ENCODE measurements at places on chromosomes 2 and 18.
A peak's percentile ranks its signal among the peaks of the same experiment; 100 is the strongest.

DNA sequence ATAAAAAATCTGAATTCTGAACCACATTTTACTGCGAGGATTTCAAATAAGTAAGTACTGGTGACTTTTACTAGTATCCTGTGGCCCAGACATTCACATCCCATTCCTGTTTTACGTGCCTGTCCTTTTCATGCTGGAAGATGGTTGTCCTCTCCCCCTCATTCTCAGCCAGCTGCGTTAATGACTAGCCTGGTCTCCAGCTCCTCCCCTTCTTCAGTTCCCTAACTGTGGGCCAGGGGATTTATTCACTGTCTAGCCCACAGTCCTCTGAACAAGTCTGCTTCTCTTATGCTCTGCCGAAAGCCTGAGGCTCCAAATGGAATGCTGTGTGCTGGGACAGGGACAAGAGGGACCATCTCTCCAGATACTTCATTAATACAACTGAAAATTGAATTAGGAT is 373.9 kb downstream of the PTPRM start:
- DNase-seq = no peak

GRCh38 chr2:112703684-112704083 is 17.1 kb upstream of the NT5DC4 start:
- no peak for DNase-seq

DNA sequence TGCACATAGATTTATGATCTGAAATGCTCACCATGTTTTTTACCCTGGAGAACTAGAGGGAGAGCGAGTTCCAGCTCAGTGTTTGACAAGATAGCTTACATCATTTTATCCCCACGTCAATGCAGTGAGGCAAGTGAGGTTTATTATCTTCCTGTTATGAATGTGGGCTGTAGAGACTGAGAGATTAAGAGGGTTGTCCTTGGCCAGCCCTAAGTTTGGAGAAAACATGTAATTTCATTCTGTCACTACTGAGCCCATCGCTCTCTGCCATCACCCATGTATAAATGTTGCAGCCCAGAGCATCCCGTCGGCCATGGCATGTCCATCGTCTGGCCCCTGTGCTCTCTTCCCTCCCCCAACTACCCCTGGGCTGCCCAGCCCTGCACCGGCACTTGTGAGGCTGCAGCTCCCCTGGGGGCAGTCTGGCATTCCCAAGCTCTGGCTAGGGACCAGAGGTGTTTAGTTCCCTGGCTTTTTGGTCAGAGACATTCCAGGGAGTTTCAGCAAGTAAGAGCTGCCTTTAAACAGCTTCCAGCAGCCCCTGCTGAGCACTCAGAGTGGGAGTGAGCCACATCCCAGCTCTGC is 136.7 kb downstream of the ANTXR1 start:
- peak; percentile 67 for DNase-seq

DNA sequence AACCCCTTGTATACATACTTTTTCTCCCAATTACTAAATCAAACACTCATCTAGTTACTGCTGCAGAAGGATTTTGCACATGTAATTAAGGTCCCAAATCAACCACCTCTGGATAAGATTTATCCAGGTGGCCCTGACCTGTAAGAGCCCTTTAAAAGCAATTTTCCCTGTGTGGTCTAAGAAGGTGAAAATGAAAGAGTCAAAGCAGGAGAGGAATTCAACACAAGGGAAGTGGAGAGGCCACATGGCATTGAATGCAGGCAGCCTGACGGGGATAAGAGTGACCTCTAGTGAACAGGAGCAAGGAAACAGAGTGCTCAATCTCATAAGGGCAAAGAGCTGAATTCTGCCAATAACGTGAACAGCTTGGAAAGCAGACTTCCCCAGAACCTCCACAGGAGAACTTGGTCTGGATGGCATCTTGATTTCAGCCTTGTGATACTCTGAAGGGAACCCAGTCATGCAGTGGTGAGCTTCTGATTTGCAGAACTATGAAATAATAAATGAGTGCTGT is 27.2 kb downstream of the PPP3R1 start:
- DNase-seq = no peak

DNA sequence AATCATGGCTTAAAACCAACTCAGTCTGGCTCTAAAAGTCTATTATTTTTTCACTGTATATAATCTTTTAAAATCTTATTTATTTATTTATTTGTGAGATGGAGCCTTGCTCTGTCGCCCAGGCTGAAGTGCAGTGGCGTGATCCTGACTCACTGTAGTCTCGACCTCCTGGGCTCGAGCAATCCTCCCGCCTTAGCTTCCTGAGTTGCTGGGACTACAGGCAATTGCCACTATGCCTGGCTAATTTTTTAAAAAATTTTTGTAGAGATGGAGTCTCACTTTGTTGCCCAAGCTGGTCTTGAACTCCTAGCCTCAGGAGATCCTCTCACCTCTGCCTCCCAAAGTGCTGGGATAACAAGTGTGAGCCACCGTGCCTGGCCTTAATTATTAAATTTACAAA is 14.5 kb downstream of the GORASP2 start:
- no peak for DNase-seq

- DNase-seq = no peak
Observed at GRCh38 chr2:54897420-54898310, 152.6 kb downstream of the RTN4 start.

- DNase-seq = no peak
Observed at GRCh38 chr2:88398180-88398579, 54.3 kb downstream of the FOXI3 start.

DNA sequence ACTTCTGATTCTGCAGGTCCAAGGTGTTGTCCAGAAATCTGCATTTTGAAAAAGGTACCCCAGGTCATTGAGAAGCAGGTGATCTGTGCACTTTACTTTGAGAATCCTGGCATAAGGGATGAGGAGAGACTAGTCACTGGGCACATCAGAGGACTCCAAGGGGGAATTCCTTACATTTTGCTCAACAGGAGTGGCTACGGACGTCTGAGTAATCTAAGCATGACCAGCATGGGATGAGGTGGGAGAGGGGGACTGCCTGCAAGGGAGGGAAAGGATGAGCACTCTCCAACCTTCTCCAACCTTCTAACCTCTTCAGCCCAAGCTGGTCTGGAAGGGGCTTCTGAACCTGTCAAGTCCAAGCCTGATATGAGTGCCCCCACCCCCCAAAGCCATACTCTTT is 55.5 kb downstream of the MARCHF4 start:
- DNase-seq = peak; percentile 85

DNA sequence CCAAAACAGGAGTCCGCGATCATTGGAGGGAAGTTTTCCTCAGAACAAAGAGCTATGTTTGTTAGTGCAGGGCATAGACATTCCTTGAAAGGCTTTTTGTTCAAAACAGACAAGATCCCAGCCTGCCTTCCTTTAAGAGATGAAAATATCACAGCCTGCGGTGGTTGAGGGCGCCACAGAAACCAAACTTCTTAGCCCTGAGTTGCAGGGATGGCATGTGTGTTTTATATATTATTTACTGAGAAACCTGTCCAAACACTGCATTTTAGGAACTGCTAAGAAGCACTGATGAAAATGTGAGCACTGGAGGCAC is 57.5 kb upstream of the TMEM178A start:
- DNase-seq = no peak

DNA sequence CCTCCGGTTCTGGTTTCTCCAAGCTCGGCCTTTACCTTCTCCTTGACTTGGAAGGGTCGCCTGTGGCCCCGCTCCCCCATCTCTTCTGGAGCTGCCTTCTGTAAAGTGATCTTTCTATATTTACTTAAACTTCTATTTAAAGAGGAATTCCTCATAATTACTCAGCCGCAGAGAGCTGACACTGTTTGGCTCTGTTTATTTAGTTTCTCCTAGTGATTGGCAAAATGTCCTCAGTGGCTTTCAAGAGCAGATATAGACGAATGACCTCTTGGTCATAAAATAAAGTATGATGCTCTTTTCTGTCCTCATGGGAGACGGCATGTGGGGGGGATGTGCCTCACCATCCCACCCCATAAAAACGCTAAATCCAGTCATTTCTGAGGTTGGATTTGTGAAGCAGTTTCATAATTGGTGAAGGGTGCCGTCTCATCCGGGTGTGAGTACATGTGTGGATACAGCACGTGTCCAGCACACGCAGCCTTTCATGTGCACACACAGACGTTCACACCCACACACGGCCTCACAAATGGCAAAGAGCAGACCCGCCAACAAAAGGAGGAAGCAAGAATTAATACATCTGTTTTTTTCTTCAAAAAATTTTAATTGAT is 43.4 kb upstream of the SMAD7 start:
- DNase-seq = peak; percentile 90

DNA sequence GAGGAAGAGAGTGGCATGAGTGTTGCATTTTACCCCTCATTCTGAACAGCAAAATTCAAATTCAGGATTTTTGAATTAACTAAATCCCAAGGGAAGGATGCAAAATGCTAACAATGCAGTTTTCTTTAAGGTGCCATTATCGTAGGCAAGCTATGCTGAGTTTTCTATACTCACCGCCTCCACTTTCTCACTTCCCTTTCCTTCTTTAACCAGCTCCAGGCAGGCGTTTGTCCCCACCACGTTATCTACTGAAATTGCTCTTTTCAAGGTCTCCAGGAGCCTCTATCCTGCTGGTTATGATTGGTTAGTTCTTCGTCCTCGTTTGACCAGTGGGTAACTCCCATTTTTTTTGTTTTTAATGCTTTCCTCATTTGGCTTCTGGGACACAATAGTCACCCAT is 1.8 kb upstream of the CPO start:
- DNase-seq = no peak

GRCh38 chr2:6073191-6074088 is 381.3 kb downstream of the SOX11 start:
- peak; percentile 67 for DNase-seq

GRCh38 chr2:222982010-222982908 is 69.7 kb upstream of the KCNE4 start:
- peak; percentile 86 for DNase-seq

DNA sequence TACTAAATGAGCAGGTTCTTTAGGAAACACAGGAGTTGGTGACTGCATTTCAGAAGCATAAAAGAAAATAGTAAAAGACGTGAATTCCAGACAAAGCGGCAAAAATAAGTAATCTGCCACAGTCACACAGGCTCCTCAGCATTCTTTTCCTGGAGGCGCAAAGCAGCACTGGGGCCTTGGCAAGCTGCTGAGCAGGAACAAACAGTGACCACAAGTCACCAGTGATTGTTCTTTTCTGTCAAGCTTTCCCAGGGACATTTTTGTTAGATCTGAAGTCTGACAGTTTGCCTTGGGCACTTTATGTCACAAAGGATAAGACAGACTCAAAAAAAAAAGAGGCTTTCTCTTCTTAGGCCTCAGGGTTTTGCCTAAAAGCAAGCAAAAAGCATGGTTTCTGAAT is 216.2 kb downstream of the CDH20 start:
- no peak for DNase-seq

DNA sequence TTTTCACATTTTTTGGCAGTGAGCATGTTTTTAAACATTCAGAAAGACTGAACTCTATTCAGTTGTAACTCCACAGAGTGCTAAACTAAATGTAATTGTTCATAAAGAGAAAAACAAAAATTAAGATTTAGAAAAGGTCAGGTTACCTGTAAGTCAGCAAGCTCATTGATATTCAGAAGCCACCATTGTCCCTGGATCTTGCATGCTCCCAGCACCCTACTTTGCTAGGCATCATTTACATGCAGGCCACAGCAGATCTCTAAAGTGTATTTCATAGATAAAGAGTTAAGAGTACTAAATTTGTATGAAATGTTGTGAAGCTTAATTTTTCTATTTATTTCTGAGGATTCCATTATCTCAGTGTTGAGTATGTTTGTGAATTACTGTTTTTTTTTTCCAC is 64.8 kb upstream of the CDH19 start:
- no peak for DNase-seq

DNA sequence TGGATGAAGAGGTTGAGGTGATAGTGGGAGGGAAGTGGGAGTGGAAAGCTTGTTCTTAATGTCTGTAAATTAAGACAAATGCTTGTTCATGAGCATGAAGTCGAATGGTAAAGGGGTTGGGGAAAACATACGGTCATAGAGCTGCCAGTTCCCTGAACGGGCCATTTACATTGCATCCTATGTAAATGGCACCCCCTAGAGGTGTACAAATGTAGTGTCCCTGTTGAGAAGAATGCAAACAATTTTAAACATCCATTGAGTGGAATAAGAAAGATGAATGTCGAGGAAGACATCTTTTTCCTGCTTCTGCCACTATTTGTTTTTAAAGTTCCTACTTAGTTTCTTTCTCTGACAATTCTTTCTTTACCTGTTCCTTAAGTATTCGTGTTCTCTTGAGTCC is 155.7 kb downstream of the RDH14 start:
- DNase-seq = peak; percentile 55

Measured in fibroblast of skin of right biceps (primary cell).